Activated effector memory CD4-positive, alpha-beta T cell treated with Interleukin-2 at 50 U/mL for 16 hours (primary cell): ENCODE measurements at places on chromosomes 12 and 14.

GRCh38 chr14:101917413-101918017 lies 46.9 kb upstream of the DYNC1H1 start:
- DNase-seq, result no peak

- DNase-seq, result no peak
Observed at GRCh38 chr12:108833355-108833733, 24.0 kb downstream of the SSH1 start.

DNA sequence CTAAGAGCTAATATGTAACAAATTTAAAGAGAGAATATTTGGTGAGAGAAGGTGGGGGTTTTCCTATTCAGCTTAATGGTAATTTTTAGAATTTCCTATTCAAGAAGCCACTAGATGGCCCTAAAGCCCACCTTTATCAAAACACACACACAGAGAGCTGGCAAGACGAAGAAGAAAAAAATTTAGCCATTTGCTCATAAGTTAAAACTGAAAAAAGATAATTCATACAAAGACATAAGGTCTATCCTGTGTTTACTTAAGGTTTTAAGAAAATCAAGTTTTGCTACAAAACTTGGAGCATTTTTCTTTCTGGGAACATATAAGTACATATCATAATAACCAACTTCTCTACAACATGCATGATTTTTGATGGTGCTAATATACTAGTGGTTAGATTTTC lies 46.8 kb upstream of the PCED1B start:
- no peak for DNase-seq

DNA sequence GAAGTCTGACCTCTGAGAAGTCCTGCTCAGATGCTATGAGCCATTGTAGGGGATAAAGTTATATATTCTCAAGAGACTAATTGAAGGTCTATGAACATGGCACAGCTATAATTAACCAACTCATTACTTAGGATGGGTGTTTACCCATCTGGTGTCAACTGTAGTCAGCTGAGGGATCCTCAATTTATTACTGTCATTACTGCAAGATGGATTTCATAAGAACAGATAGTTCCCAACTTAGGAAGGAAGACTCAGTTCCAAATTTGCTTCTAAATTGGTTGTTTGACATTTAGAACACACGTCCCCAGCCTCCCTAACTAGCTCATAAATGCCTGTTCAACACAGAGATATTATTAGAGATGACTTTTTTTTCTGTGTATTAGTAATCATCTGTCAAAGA lies 81.4 kb downstream of the FRMD6 start:
- DNase-seq, result no peak

- DNase-seq, result peak; percentile 65
Observed at GRCh38 chr12:48977290-48978281, 536 bp upstream of the WNT1 start.

GRCh38 chr12:34334538-34334937 lies 312.2 kb downstream of the ALG10 start:
- DNase-seq, result no peak

DNA sequence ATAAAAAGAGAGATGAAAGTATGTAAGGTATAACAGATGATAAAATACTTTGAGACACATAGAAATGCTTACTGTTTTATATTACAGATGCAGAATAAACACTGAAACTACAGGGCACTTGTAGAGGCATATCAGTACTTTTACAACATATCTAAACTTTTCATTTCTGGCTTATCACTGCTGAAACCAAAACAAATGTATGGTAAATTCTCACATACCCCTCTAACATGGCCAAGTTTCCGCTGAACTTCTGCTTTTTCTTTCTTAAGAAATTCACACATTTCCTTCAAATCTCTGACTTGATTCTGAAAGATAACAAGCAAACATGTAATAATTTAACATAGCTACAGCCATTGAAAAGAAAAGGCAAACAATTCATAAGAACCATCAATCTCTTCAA lies 33.3 kb upstream of the C12orf50 start:
- no peak for DNase-seq
